Hippocampal formation (tissue), 2 donors: ENCODE measurements at places on chromosomes 2 and 18.

- no peak for DNase-seq
These were observed 221.9 kb upstream of the SETBP1 start for GRCh38 chr18:44458777-44459176.

- DNase-seq, result no peak
These were observed 5.9 kb upstream of the NPAS2 start for GRCh38 chr2:100814043-100814442.

DNA sequence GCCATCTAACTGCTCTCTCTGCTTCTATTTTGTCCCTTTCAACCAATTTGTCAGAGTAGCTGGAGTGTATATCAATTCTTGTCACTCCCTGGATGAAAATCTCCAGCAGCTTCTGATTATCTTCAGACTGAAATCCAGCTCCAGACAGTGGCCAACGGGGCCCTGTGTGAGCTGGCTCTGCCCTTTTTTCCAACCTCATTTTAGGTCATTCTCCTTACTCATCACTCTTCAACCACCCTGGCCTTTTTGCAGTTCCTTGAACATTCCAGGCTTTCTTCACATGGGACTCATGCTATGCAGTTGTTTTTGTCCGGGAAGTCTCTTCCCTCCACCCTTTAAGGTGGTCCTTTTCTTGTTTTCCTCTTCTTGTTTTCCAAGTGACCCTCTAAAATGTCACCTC lies 15.4 kb upstream of the FAP start:
- no peak for DNase-seq

- DNase-seq, result no peak
These were observed 516.7 kb downstream of the KCNJ3 start for GRCh38 chr2:155215037-155215707.

DNA sequence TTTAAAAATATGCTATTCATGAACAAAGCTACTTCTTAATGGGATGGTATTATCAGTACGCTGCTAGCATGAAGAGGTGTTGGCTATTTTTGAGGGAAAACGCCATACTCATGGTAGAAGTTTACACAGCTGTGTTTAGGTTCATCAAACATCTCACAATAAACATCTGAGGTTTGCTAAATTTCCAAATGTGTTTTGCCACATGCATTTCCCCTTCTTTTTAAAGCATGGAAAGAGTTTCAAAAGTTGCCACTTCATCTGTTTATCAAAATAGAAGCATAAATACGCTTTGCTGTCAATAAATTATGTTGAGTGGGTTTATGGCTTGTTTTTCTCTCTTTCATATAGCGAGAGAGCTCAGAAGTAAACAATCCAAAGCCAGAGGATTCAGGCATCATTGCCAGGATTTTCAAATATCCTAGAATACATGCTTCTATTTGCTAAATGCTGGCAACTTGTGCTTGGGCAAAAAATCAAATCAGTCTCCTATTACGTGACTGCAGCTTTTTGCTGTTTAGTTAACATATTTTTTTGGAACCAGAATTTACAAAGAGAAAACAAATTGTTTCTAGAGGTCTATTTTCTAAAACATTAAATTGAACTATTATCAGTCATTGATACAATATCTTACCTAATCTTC lies 1919.9 kb upstream of the LRRTM1 start:
- no peak for DNase-seq
